ENCODE measurements at places on chromosomes 16 and 17. TPM values are rescaled to one million over a fixed set of nuclear protein-coding genes. Genes with fewer than 3 reads are reported as not detected.

The PDE6G gene
- not detected for total RNA-seq

The NOB1 gene
- 28.2 TPM for total RNA-seq

The SLC16A11 gene
- 0.32 TPM for total RNA-seq

The CACNG3 gene
- not detected for total RNA-seq

The KRT34 gene
- total RNA-seq, result 0.16 TPM

The AGRP gene
- total RNA-seq, result not detected

The AOC3 gene
- total RNA-seq, result not detected

The GRAP gene
- 0.32 TPM for total RNA-seq

The GID4 gene
- 10.8 TPM for total RNA-seq

The SMTNL2 gene
- total RNA-seq, result not detected

The GPRC5B gene
- total RNA-seq, result 0.65 TPM

The MRC2 gene
- 465 TPM for total RNA-seq

The GAS7 gene
- total RNA-seq, result 32.1 TPM

The RAMP2 gene
- not detected for total RNA-seq

The TPSD1 gene
- not detected for total RNA-seq

The KAT8 gene
- total RNA-seq, result 33.2 TPM

The KCNH4 gene
- total RNA-seq, result under 0.01 TPM

All from hair follicle dermal papilla cell (primary cell).